ENCODE measurements at places on chromosomes 12 and 14. TPM values are rescaled to one million over a fixed set of nuclear protein-coding genes. Genes with fewer than 3 reads are reported as not detected.
A peak's percentile ranks its signal among the peaks of the same experiment; 100 is the strongest.

The ARL1 gene
- total RNA-seq = 82.0 TPM

The NAB2 gene
- 8.7 TPM for total RNA-seq

The IL26 gene
- total RNA-seq = not detected

The CD27 gene
- total RNA-seq = 0.27 TPM

The ARMH4 gene
- total RNA-seq = 5.0 TPM

DNA sequence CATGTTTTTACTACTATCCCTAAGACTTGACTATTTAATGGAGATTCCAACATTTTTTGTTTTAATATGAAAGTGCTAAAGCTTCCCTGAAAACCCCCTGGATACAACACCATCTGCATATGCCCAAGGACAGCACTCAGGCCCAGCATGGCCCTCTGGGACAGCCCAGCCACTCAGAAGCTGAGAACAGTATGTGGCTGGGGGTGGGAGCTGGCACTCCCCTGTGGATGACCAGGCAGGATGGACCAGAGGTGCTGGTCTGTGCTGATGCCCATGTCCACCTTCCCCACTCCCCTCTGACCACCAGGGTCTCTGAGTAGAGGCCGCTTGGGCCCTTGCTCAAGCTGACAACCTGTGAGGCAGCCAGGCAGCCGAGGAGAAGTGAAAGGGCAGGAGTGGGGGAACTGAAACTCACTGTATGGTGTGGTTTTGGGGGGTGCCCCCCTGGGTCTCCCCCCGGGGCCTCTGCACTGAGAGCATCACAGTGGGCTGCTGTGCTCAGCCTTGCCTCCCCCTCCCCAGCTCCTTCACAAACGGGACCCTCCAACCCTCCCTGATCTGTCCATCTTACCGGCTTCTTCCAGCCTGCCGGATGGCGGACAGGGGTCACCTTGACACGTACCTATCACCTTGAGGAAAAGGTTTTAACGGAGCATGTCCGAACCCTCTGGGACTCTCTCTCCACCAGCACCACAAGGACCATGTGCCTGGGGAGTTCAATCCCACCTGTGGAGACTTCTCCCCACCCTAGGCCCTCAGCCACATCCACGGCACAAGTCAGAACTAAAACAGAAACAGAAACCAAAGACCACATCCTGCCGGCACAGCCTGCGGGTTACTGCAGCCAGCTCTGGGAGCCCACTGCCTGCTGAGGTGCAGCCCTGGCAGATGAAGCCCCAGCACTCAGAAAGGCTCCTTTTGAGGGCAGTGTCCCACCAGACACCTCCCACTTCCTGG, at the start of gene TMEM229B:
TSS of gene TMEM229B (minus strand) at position 785 of the 957 bp plus-strand sequence. CDS start 14,798 bp downstream, outside the sequence.
- no peaks in the 10 kb centered on the region for H3K36me3 ChIP-seq
- DNase-seq = peak; percentile 50
- no peaks in the 10 kb centered on the region for H3K27me3 ChIP-seq
- H3K4me1 ChIP-seq = peaks cover 7% of the 10 kb centered on the region

GRCh38 chr12:52155048-52155868, 36.6 kb downstream of the KRT80 start:
- DNase-seq = no peak
- H3K36me3 ChIP-seq = no peaks in the 10 kb centered on the region
- no peak overlapping the region for H3K4me3 ChIP-seq
- peaks cover 38% of the 10 kb centered on the region for H3K4me1 ChIP-seq

GRCh38 chr14:69945912-69946311, 66.7 kb downstream of the SMOC1 start:
- H3K4me1 ChIP-seq = no peaks in the 10 kb centered on the region
- H3K27me3 ChIP-seq = peaks cover 39% of the 10 kb centered on the region
- no peaks in the 10 kb centered on the region for H3K36me3 ChIP-seq
- no peak overlapping the region for H3K4me3 ChIP-seq
- no peak overlapping the region for H3K27ac ChIP-seq

GRCh38 chr14:61025251-61026223, 44.5 kb downstream of the SLC38A6 start:
- H3K27ac ChIP-seq = no peak overlapping the region
- DNase-seq = peak; percentile 46
- no peak overlapping the region for H3K4me3 ChIP-seq
- H3K36me3 ChIP-seq = no peaks in the 10 kb centered on the region

- H3K4me1 ChIP-seq = no peaks in the 10 kb centered on the region
- no peak overlapping the region for H3K4me3 ChIP-seq
- no peaks in the 10 kb centered on the region for H3K36me3 ChIP-seq
These were observed 47.7 kb upstream of the MAP3K9 start for GRCh38 chr14:70856851-70857495.

GRCh38 chr12:116806845-116807440, 68.8 kb downstream of the RNFT2 start:
- H3K36me3 ChIP-seq = no peaks in the 10 kb centered on the region
- no peak overlapping the region for H3K27ac ChIP-seq
- no peaks in the 10 kb centered on the region for H3K4me1 ChIP-seq
- H3K4me3 ChIP-seq = no peak overlapping the region

- peaks cover 100% of the 10 kb centered on the region for H3K36me3 ChIP-seq
- H3K4me1 ChIP-seq = peaks cover 71% of the 10 kb centered on the region
- H3K27ac ChIP-seq = no peak overlapping the region
These were observed 46.0 kb downstream of the SH2B3 start for GRCh38 chr12:111451649-111452129.

GRCh38 chr12:124457287-124458219, 109.9 kb downstream of the NCOR2 start:
- H3K36me3 ChIP-seq = peaks cover 46% of the 10 kb centered on the region
- DNase-seq = peak; percentile 87
- no peaks in the 10 kb centered on the region for H3K27me3 ChIP-seq
- H3K27ac ChIP-seq = peak overlapping the region; percentile 83
- H3K4me1 ChIP-seq = peaks cover 53% of the 10 kb centered on the region

DNA sequence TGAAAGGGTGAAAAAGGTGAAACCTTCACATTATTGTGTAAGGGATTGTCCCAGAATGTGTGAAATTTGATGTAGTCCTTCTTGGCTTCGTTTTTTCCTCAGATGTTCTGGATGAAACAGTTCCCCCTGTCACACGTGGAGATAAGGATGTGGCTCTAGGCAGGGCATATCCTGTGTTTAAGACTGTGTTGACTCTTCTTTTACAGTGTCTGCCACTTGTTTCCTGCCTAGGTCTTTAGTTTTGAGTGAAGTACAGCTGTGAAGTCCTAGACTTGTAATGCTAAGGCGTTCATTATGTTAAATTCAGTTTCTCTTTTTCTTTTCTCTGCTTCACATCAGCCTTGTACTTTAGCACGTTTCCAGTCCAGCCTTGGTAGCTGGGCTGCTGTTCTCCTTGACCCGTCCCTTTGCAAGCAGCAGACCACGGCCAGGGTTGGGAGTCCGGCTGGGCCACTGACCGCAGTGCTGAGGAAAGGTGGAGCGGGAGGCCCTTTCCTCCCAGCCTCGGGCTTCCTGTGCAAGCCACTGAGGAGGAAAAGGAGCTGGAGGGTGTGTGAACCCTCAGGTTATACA, 59.1 kb downstream of the RASSF3 start:
- peaks cover 95% of the 10 kb centered on the region for H3K4me1 ChIP-seq
- DNase-seq = peak; percentile 64
- peak overlapping the region; percentile 58 for H3K27ac ChIP-seq
- H3K27me3 ChIP-seq = no peaks in the 10 kb centered on the region
- peak overlapping the region; percentile 3 for H3K4me3 ChIP-seq

DNA sequence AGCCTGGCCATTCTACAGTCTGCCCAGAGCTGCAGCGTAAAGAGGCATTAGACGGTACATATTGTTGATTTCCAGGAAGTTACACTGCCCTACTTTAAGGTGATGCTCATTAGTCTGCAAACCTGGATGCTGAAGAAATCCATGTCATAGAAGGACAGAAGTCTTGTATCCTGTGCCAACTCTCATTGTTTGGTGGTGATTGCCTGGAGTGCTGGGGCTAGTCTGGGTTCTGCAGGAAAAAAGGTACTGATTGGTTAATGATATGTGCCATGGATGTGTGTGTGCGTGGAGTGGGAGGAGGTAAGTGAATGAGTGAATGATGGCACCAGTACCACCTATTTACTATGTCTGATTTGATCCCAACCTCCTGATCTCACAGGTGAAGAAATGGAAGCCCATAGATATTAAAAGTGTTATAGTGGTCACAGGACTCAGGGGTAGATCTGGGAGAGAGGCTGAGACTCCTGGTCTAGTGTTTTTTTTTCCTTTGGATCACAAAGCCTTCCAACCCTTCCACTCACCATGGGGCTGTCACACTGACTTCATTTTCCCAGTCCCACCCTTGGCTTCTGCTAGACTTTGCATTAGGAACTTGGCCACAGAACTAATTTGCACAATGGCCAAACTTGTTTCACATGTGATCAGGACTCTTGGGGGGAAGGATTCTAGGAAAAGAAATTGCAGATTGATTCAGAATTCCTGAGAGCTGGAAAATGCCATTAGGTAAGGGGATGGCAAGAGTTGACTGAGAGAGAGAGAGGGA, 96.1 kb downstream of the TMX1 start:
- no peaks in the 10 kb centered on the region for H3K27me3 ChIP-seq
- H3K4me3 ChIP-seq = no peak overlapping the region
- no peak for DNase-seq
- peaks cover 13% of the 10 kb centered on the region for H3K4me1 ChIP-seq

DNA sequence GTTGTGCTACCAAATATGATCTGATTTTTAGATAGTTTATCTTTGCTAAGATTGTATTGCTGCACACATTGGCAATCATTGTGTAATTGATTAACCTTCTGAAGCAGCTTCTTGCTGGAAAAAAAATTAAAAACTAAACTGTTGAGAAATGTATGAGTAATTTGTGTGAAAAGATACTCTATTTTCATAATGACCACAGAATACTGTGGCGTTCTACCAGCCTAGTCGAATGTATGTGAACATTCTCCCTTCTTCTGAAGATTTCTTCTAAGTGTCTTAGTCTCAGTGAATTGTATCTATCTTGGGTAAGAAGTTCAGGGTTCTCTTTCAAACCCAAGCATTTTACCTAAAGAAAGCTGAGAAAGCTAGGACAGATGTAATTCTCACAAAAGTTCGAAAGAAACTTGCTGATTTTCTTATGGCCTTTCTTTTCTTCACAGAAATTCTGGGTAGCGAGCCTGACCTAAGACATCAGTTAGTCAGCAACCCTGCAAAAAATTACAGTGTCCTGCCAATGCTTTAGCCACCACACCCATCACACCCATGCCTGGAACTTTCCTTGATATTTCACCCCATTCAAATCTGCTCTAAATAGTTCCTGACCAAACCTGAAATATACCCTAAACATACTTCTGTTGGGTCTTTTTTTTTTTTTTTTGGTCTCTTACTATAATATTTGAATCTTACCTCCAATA, 27.1 kb upstream of the C12orf71 start:
- no peak overlapping the region for H3K4me3 ChIP-seq
- DNase-seq = no peak
- no peaks in the 10 kb centered on the region for H3K36me3 ChIP-seq

GRCh38 chr12:116133149-116133548, 144.3 kb downstream of the MED13L start:
- H3K4me3 ChIP-seq = no peak overlapping the region
- H3K27ac ChIP-seq = no peak overlapping the region
- no peaks in the 10 kb centered on the region for H3K36me3 ChIP-seq
- no peak for DNase-seq

DNA sequence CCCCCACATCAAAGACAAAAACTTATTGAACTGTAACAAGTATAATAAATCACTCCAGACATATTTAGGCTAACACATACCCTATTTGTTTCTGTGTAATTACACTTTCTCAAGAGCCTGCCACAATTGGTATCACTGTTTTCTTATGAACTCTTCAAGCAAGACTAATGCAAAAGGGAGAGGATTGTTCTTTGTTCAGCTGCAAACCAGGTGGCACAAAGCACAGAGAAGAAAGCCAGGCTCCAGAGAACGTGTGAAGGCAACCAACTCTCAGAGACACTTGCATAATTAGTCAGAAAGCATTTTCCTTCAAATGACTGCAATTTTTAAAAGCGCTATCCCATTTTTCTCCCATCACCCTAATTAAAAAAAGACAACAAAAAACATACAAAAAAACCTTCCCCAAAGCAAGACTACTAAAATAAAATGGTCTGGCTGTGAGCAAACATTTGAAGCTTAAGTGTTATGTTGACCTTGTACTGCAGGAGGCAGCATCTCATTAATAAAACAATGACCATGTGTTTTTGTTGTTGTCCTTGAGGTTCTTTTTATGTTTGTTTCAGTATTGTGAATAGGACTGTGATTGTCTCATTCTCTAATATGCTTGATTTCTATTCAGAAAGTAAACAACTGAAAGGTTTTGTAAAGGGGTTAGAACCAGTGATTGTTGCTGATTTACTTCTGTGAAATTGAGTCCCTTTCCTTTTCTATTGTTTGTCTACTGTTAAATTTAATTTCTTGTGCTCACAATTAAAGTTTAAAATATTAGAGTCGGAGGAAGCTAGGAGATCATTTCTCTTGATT, 452.7 kb upstream of the PDE3A start:
- no peak for DNase-seq
- H3K36me3 ChIP-seq = no peaks in the 10 kb centered on the region
- H3K27ac ChIP-seq = peak overlapping the region; percentile 45
- no peaks in the 10 kb centered on the region for H3K27me3 ChIP-seq
- H3K4me1 ChIP-seq = peaks cover 8% of the 10 kb centered on the region
- no peak overlapping the region for H3K4me3 ChIP-seq
